Activated T-cell treated with anti-CD3 and anti-CD28 coated beads, Interleukin-2, amount 50 U/mL, for 4 hours (primary cell): ENCODE measurements at places on chromosomes 4 and X. TPM values are rescaled to one million over a fixed set of nuclear protein-coding genes. Genes with fewer than 3 reads are reported as not detected.
A peak's percentile ranks its signal among the peaks of the same experiment; 100 is the strongest.

DNA sequence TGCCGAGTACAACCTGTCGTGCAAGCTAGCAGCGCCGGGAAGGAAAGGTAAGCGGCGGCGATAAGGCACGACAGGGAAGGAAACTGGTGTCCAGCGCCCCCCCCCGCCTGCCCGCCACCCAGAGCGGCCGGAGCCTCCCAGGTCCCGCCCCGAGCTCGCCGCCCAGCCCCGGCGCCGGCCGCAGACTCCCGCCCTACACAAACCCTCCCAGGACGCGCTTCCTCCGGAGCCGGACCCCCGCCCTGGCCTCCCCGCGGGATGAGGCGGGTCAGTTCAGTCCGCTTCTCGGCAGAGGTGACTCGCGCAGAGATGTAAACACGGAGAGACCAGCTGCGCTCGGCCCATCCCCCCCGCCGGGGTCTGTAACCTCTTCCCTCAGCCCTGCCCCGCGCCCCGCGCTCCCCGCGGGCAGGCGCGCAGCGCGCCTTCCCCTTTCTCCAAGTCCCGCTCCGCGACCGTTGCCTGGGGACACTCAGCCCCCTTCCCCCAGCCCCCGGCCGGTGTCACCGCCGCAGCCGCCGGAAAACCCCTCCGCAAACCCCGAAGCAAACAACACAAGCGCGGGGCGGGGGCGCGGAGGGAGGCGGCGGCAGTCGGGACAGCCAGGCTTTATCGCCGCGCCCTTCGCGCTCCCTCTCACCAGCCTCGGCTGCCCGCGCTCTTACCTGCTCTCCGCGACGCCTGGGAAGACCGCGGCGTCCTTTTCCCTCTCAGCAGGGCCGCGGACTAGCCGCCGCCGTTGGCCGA lies 543 bp downstream of the ELF2 start:
- peak; percentile 52 for DNase-seq

GRCh38 chrX:72526534-72527508 lies 45.8 kb downstream of the HDAC8 start:
- no peak for DNase-seq

DNA sequence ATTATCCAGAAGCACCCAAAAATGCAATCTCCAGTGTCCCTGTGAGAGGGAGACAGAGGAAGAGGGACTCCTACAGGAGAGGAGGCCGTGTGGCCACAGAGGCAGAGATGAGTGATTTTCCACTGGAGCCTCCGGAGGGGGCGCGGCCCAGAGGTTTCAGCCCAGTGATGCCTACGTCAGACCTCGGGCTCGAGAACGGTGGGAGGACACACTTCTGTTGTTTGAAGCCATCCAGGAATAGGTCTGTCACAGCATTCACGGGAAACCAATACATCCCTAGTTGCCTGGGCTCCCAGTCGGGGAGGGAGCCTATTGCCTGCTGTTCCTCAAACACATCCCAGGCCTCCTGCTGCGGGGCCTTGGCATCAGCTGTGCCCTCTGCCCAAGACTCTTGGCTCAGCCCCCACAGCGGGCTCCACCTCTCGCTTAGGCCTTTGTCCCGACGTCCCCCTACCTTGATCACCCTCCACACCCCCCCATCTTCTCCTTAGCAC lies 39.2 kb upstream of the HMX1 start:
- DNase-seq, result no peak

DNA sequence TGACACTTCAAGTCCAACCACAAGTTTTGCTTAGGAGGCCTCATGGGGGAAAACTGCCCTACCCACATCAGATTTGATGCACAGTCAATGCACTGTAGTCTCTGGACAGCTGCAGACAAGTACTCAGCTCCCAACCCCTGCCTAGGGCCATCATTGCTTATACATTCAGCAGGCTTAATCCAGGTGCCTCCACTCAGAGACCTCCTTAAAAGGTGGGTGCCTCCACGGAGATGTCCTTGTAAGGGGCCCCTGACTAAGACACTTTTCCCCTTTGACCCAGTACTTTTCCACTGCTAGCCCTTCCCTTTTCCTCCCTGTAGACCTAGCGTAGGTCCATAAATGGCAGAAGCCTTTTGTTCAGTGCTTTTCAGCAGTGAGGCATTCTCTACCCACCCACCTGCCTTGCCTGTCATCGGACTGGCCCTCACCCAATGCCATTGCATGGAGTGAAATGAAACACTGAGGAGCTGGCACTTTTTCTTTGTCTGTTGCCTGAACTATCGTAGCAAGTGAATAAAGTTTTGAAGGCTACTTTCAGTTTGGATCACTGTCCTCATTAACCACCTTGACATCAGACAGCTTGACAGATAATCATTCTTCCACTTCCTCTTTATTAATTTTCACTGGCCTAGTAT lies 23.8 kb upstream of the PLK4 start:
- no peak for DNase-seq

- no peak for DNase-seq
Measured at GRCh38 chr4:170875868-170876267, 786.1 kb upstream of the AADAT start.

DNA sequence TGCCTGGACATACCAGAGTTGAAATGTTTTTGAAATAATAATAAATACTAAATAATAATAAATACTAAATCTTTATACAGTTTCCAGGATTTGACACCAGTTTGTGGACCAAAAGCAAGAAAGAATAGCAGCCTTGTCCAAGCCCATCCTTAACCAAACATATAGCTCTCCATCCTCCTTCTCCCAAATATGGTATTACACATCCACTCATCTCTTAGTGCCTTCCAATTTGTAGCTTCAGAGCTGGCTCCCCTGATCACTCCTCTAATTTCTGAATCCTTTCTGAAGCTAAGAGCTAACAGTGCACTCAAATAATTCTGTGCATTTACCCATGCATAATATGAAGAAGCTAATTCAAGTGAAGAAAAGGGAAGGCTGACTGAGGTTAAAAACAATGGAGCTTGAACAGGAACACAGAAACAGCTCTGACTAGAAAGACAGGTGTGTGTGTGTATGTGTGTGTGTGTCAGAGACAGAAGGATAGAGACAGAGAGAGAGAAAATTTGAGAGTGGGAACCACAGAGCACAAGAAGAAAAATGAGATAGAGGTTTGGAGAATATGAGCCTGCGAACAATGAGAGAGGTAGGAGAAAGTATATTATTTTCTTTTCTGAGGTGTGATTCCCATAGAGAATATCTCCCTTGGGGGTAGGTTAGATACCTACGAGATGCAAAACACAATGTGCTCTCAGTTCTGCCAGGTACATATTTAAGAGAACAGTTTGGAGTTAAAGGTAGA lies 123.5 kb downstream of the CAMK2D start:
- no peak for DNase-seq

CENPVL2 gene
- total RNA-seq, result not detected

GRCh38 chrX:135112096-135112729 lies 8.1 kb downstream of the ETDB start:
- no peak for DNase-seq

SPP1 gene
- 0.81 TPM for total RNA-seq

DNA sequence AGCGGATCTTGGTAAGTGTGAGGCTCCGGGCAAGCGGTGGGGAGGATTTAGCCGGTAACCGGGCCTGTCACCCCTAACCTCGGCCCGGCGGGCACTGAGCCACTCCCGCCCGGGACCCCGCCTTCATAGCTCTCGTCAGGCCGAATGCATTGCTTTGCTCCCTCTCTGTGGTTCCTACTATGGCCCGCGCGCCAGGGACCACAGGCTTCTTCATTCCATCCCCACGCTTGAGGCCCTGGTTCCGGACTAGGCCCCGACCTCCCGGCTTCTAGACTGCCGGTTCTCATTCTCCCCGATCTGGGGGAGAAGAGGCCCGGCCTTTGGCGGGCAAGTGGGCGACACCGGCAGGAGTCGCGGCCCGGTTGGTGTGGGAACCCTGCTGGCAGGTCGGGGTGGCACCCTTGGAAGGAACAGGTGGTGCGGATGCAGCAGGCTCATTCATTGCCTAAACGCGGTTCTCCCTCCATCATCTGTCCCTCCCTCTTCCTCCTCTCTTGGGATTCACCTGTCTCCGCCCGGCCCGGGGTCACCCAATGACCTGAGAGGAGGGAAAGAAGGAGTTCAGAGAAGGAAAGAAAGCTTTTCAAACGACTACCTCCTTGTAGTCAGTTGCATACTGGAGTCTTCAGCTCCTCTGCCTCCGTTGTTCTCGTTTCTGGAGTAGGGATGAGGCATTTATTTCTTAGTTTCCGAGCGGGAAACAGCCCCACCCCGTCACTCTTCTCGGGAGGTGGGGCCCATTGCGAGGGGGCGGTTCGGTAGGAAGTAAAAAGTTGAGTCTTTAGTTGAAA lies at the start of gene NDUFC1:
TSS of gene NDUFC1 (minus strand) at position 657 of the 791 bp plus-strand sequence. CDS start 6,679 bp downstream, outside the sequence.
- DNase-seq, result peak; percentile 50

GRCh38 chrX:84760560-84760959 lies 243.1 kb upstream of the APOOL start:
- DNase-seq, result no peak
